Activated CD8-positive, alpha-beta memory T cell treated with anti-CD3 and anti-CD28 coated beads, Interleukin-2, amount 10 ng/mL, durations not matched to agents 7 days and 5 days (primary cell): ENCODE measurements at places on chromosomes 6 and 20. TPM values are rescaled to one million over a fixed set of nuclear protein-coding genes. Genes with fewer than 3 reads are reported as not detected.

- DNase-seq, result no peak
- H3K27me3 ChIP-seq, result no peaks in the 10 kb centered on the region
- H3K4me1 ChIP-seq, result no peaks in the 10 kb centered on the region
- no peak overlapping the region for H3K27ac ChIP-seq
- H3K4me3 ChIP-seq, result no peak overlapping the region
Measured at GRCh38 chr6:152846825-152847224, 96.2 kb downstream of the VIP start.

The RPL7L1 gene
- 73.5 TPM for total RNA-seq

GRCh38 chr6:167685654-167686053 lies 141.1 kb upstream of the AFDN start:
- no peaks in the 10 kb centered on the region for H3K4me1 ChIP-seq
- no peaks in the 10 kb centered on the region for H3K36me3 ChIP-seq
- peaks cover 27% of the 10 kb centered on the region for H3K27me3 ChIP-seq

The FUCA2 gene
- 20.2 TPM for total RNA-seq

DNA sequence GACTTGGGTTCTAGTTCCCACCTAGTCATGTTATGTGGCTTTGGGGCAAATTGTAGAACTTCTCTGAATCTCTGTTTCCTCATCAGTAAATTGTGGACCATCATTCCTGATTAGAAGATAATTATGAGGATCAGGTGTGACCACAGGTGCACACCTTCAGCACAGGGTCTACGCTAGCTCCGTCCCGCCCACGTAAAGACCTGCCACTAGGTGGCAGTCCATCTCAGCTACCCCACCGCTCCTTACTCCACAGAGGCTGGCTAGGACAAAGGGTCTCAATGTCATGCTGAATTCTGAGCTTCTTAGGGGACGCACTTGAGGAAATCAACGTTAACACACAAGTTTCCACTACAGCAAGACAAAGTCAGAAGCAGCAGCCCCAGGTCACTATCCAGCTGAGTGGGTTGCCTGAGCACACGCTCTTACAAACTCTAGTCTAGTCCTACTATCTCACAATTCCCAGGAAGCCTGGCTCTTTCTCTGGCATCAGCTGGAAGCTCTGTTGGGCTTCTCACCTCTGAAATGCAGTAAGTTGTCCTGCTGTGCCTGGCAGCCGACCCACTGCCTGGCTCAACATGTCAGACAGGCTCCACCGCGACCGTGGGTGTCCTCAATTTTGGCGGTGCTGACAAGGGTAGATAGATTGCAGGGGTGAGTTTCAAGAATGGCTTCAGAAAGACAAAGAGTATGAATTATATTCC lies 2.0 kb upstream of the PLCG1 start:
- peak overlapping the region; percentile 91 for H3K4me3 ChIP-seq
- no peaks in the 10 kb centered on the region for H3K27me3 ChIP-seq
- H3K4me1 ChIP-seq, result peaks cover 42% of the 10 kb centered on the region
- DNase-seq, result peak; percentile 78
